Tibial nerve (tissue), 4 donors: ENCODE measurements at places on chromosomes 3 and 15. TPM values are rescaled to one million over a fixed set of nuclear protein-coding genes. Genes with fewer than 3 reads are reported as not detected.

DNA sequence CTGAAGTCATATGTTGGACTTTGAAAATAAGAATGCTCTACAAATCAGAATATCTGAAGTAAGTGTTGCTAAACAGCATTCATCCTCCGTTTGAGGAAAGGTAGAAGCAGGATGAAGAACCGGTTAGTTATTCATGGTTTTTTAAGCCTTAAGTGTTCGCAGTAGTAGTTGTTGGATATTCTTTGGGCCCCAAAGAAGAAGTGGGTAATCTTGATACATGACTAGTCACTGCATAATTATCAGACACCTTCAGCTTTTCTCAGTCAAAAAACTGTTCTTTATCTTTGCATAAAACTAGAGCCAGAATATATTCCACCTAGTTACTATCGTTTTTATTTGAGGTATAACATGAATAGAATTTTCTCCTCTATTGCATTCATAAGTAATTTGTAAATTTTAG is 13.8 kb downstream of the RAB5A start:
- no peaks in the 10 kb centered on the region for H3K4me1 ChIP-seq
- H3K27me3 ChIP-seq: no peaks in the 10 kb centered on the region
- no peak overlapping the region for H3K4me3 ChIP-seq
- peaks cover 21% of the 10 kb centered on the region for H3K36me3 ChIP-seq
- no peak overlapping the region for H3K27ac ChIP-seq
- DNase-seq: no peak

DNA sequence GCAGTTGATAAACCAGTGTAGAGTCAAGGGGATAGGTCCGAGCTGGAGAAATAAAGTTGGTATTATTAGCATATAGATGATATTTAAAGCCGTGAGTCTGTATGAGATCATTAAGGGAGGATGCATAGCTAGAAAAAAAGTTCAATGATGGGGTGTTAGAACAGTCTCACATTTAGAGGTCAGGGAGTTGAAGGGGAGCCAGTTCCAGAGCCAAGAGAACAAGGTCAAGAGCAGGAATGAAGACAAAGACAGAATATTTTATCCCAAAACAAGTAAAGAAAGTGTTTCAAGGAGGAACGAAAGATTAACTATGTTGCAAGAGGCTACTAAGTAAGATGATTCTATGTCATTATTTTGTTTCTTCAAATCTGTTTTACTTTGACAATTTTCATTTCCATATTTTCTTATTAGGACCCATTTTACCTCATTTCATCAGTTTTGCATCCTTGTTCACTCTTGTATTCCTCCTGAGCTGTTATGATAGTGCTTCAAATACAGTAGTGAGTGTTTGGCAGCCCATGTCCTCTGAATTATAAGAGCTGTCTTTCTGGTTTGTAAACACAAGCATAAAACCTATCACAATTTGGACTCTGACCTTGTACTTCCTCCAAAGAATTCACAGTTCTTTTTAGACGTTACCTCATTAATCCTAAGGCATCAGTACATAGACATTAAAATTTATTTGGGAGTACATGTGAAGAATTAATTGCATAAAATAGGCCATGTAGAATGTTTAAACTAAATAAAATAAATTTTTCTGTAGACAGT is 695.7 kb upstream of the NECTIN3 start:
- no peaks in the 10 kb centered on the region for H3K36me3 ChIP-seq
- H3K4me1 ChIP-seq: no peaks in the 10 kb centered on the region
- H3K27me3 ChIP-seq: no peaks in the 10 kb centered on the region
- no peak overlapping the region for H3K27ac ChIP-seq
- no peak for DNase-seq

DNA sequence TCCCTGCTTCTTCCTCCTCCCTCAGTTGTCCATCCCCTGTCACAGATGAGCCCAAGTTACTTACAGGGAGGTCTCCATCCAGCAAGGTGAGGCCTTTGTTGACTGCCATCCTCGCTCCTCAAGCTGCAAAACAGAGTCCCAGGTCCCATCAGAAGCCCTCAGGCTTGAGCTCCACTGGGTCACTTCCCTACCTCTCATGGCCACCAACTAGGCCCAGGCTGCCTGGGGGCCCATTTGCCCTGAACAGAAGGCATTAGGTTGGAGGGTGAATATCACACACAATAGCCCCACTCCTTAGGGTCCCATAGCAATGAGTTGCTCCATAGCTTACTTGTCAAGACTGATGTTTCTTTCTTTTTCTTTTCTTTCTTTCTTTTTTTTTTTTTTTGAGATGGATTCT is 1.8 kb downstream of the PLIN1 start:
- H3K27ac ChIP-seq: no peak overlapping the region
- H3K27me3 ChIP-seq: no peaks in the 10 kb centered on the region

GRCh38 chr3:25038922-25039321 is 389.1 kb upstream of the RARB start:
- H3K4me3 ChIP-seq: no peak overlapping the region
- H3K36me3 ChIP-seq: no peaks in the 10 kb centered on the region
- H3K27ac ChIP-seq: no peak overlapping the region
- no peak for DNase-seq

DNA sequence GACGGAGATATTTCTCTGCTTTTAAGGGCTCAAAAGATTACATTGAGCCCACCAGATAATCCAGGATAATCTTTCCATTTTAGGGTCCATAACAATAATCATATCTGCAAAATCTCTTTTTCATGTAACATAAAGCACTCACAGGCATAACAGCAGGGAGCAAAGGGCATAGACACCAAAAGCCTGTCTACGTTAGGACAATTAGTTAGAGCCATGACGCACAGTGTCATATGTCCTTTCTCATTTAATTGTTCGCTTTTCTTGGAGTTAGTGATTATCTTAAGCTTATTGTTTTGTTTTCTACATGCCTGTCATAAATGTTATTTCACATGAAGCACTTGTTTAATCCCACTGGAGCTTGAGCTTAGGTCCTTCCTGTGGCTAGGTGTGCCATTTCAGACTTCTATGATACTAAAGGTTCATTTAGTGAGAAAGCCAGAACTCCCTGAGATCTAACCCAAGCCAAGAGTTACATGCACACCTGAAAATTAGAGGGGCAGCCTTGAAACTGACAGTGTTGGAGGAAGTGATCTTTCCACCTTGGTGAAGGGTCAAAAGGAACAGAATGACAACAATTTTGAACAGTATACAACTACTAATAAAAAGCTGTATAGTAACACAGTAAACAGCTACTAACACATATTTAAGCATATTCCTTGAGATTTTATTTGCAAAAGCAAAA is 11.7 kb upstream of the HHATL start:
- no peak for DNase-seq
- no peak overlapping the region for H3K27ac ChIP-seq
- no peaks in the 10 kb centered on the region for H3K4me1 ChIP-seq
- no peak overlapping the region for H3K4me3 ChIP-seq
- no peaks in the 10 kb centered on the region for H3K27me3 ChIP-seq

- no peaks in the 10 kb centered on the region for H3K4me1 ChIP-seq
- no peak overlapping the region for H3K27ac ChIP-seq
- no peaks in the 10 kb centered on the region for H3K36me3 ChIP-seq
Observed at GRCh38 chr3:133476971-133477375, 77.1 kb downstream of the BFSP2 start.

- H3K27ac ChIP-seq: no peak overlapping the region
- peaks cover 10% of the 10 kb centered on the region for H3K4me1 ChIP-seq
- no peak for DNase-seq
- H3K36me3 ChIP-seq: no peaks in the 10 kb centered on the region
Observed at GRCh38 chr15:57458356-57458781, 82.1 kb downstream of the CGNL1 start.

- H3K27ac ChIP-seq: no peak overlapping the region
- no peak overlapping the region for H3K4me3 ChIP-seq
- H3K4me1 ChIP-seq: no peaks in the 10 kb centered on the region
- H3K36me3 ChIP-seq: no peaks in the 10 kb centered on the region
- no peaks in the 10 kb centered on the region for H3K27me3 ChIP-seq
- DNase-seq: no peak
Observed at GRCh38 chr3:61657689-61658088, 96.3 kb downstream of the PTPRG start.

GRCh38 chr3:141279077-141279967 is 47.7 kb downstream of the PXYLP1 start:
- no peaks in the 10 kb centered on the region for H3K27me3 ChIP-seq
- no peak overlapping the region for H3K4me3 ChIP-seq
- DNase-seq: no peak
- H3K4me1 ChIP-seq: no peaks in the 10 kb centered on the region

DNA sequence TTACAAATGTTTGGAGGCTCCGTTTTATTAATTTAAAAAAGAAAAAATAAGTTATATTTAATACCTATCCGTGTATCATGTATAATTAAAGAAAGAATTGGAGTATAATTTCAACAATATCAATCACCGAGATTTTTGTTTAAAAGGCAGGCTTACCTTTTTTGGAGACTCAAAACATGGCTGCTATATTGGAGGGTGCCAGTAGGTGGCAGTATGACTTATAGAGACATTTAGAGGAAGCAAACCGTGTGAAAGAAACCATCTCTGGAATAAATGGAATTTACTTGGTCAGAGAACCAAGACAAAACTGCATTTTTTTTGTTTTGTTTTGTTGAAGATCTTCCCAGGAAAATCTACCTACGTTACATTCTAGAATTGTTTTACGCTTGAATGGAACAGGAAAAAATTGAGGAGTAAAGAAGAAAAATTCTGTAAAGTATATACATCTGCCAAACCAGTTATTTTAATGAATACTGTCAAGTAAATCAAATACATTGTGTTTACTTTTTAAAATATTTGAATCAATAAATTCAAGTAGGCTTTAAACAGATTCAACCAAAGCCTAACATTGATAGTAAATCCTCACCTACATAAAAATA is 802.6 kb upstream of the ALCAM start:
- H3K4me1 ChIP-seq: no peaks in the 10 kb centered on the region
- H3K4me3 ChIP-seq: no peak overlapping the region
- H3K27me3 ChIP-seq: no peaks in the 10 kb centered on the region
- no peaks in the 10 kb centered on the region for H3K36me3 ChIP-seq
- no peak overlapping the region for H3K27ac ChIP-seq

MESP2 gene
- total RNA-seq: 1.5 TPM
